ENCODE measurements at places on chromosomes 4 and X.

- DNase-seq = no peak
These were observed 241.1 kb downstream of the TACR3 start for GRCh38 chr4:103478734-103479133.

GRCh38 chr4:54548098-54548620 lies 109.6 kb upstream of the KIT start:
- DNase-seq = no peak

DNA sequence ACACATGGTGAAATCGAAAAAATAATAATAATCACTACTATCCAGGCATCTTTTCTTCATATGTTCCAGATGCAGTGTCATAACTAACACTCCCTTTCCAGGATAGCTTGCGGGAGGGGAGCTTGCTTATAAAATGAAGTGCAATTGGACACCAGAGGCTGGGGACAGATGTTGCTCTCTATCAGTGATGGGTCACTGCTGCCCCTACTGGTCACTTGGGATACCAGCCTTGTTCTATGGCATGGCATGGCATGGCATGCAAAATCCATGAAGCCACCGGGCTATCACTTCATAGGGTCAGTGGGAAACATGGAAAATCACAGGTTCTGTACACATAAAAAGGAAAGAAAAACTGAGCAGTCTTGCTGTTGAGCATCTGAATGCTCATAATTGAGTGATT lies 168.1 kb downstream of the GLRA2 start:
- DNase-seq = no peak

- no peak for DNase-seq
These were observed 18.2 kb upstream of the SLC25A14 start for GRCh38 chrX:130321550-130321949.

DNA sequence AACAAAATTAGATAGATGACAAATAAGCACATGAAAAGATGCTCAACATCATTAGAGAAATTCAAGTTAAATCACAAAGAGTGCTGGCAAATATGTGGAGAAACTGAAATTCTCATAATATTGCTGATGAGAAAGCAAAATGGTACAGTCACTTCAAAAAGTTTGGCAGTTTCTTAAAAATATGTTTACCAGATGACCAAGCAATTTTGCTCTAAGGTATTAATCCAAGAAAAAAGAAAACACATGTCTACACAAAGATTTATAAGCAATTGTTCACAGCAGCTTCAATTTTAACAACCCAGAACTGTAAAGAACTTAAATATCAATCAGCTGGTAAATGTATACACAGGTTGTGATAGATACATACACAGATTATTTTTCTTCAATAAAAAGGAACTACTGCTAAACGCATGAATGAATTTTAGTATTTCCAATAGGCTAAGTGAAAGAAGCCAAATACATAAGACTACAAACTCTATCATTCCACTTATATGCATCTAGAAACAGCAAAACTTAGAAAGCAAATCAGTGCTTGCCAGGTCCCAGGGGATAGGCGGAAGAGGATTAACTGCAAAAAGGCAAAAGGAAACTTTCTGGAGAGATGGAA lies 11.7 kb downstream of the OTUD4 start:
- DNase-seq = no peak

- no peak for DNase-seq
These were observed 37.1 kb upstream of the TBC1D9 start for GRCh38 chr4:140793291-140793690.

DNA sequence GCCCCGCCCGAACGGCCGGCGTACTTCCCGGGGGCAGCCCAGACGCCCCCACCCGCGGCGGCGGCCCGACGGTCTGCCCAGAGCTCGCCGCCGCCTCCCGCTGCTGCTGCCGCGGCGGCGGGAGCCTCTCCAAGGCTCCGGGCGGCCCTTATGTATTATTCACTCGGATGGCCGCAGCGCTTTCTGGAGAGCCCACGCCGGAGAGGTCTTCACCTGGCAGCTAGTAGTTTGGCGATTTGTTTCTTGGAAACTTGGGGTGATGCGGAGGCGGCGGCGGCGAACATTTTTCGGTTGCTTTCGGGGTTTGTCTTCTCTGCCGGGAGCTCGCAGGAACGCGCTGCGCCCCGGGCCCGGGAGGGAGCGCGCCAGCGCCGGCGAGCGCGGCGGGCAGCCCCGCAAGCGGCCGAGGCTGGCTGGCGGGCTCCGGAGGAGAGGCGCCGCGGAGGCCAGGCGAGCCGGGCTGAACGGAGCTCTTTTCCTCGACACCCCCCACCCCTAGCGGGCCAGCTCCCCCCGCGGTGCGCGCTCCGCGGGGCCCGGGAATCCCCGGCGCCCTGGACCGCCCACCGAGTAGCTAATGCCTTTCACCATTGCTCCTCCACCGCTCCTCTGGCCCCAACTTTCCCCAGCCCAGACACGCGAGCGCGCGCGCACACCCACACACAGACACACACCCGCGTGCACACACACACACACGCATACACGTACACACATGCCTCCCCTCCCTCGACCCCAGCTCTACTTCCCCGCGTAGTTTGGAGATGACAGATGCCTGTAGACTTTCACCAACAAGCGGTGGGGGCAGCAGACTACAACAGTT lies 113.5 kb downstream of the DHX15 start:
- peak; percentile 13 for DNase-seq

- no peak for DNase-seq
These were observed 40.7 kb upstream of the ASMTL start for GRCh38 chrX:1493412-1493811.

DNA sequence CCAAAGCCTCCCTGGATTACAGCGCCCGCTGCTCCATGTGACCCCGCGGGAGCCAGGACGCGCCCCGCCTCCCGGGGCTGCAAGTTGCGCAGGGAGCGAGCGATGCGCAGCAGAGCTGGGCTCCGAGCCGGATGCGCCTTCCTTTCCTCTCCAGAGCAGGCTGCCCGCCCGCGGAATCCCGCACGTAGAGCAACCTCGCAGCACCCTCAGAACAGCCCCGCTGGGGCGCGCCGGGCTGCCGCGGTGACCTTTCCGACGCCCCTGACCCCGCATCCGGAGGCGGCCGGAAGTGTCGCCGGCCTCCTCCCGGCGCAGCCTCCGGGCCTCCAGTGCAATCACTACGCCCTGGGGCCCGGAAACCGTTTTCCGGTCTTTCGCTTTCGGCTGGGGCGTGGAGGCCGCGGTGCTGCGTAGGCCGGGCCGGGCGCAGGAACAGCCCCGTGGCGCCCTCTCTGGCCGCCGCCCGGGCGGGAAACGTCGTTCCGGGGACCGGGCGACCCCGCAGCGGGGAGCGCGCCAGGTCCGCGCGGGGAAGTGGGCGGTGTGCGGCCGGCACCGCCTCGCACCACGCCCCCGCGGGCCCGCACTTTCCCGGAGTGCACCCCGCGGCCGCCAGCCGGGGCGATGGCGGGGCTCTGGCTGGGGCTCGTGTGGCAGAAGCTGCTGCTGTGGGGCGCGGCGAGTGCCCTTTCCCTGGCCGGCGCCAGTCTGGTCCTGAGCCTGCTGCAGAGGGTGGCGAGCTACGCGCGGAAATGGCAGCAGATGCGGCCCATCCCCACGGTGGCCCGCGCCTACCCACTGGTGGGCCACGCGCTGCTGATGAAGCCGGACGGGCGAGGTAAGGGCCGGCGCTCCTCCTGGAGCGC lies at the start of gene CYP4V2:
Gene CYP4V2, plus strand, starts transcription at position 368 of the 866 bp plus-strand sequence. Its CDS starts 257 bp downstream, at position 625.
- DNase-seq = peak; percentile 76

DNA sequence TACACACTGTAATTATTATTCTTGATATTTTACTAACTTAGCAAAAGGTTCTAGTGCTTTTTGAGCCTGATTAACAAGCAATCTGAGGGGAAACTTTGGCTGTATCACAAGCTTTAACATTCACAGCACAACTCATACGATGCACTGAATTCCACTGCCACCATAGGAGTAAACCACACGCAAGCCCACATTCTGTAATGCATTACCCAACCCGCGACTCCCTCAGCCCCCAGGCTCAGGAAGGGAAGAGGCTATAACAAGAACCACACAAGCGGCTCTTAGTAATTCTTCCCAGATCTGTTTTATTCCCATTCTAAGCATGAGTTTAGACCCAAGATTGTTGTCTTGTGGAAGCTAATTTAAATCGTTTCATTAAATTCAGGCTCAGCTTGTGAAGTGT lies 138.5 kb upstream of the TBL1X start:
- no peak for DNase-seq

DNA sequence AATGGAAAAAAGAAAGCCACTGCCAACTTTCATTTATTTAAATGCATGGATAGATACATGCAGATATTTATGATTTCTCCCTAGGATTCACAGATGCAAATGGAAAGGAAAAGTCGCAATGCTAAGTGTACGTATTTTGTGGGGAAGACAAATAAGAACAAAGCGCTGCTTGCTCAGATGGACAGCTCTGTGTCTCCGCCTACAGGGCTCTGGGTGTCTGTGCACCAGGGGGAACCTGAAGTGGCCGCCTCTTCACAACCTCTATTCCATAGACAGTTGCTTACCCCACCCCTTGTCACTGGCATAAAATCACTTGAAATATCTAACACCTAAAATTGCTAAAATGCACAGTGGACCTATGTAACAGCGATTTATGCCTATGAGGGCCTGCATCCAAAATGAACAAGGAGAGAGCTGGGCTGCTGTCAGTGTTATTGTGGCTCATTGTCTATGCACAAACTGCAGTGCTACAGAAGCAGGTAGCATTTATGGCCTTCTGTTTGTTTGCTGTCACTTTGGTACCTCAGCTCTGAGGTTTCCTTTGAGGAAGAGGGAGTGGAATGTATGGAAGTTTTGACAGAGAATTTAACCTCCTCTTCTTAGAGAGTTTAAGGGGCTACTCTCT lies 58.6 kb upstream of the PAGE1 start:
- no peak for DNase-seq

- DNase-seq = no peak
These were observed 469.2 kb upstream of the DIPK2B start for GRCh38 chrX:45669715-45670340.

DNA sequence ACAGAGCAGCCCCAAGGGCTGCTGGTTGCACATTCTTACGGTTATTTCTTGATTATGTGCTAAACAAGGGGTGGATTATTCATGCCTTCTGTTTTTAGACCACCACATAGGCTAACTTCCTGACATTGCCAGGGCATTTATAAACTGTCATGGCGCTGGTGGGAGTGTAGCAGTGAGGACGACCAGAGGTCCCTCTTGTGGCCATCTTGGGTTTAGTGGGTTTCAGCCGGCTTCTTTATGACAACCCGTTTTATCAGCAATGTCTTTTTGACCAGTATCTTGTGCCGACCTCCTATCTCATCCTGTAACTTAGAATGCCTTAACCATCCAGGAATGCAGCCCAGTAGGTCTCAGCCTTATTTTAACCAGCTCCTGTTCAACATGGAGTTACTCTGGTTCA lies 212.4 kb upstream of the GRID2 start:
- DNase-seq = no peak

DNA sequence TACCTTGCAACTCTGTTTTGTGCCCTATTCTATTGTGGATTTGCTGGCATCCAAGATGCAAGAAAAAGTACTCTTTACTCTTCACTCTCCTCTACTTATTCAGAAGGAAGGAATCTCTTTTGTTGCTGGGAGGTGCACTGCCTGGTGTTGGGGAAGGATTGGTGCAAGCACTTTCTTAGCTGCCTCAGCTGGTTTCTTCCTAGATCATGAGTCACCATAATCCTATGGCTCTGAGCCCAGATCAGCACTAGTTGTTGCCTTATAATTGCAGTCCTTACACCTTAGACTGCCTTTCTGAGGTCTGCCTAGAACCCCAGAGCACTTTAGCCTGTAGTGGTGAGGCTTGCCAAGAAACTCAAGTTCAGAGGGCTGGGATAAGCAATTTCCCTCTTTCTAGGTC lies 37.0 kb upstream of the CT83 start:
- no peak for DNase-seq

DNA sequence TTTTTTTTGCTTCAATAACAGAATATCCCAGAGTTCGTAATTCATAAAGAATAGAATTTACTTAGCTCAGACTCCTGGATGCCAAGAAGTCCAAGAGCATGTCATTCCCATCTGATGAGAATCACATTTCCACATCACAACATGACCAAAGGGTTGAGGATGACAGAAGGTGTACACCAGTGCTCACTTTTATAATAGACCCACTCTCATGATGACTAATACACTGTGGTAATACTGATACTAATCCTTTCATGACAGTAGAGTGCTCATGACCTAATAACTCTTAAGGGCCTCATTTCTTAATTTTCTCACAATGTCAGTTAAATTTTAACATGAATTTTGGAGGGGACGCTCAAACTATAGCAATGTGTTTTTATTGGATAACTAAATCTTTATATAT lies 69.2 kb downstream of the ZNF732 start:
- DNase-seq = no peak

- no peak for DNase-seq
These were observed 562 bp downstream of the AKAP17A start for GRCh38 chrX:1591863-1592469.

DNA sequence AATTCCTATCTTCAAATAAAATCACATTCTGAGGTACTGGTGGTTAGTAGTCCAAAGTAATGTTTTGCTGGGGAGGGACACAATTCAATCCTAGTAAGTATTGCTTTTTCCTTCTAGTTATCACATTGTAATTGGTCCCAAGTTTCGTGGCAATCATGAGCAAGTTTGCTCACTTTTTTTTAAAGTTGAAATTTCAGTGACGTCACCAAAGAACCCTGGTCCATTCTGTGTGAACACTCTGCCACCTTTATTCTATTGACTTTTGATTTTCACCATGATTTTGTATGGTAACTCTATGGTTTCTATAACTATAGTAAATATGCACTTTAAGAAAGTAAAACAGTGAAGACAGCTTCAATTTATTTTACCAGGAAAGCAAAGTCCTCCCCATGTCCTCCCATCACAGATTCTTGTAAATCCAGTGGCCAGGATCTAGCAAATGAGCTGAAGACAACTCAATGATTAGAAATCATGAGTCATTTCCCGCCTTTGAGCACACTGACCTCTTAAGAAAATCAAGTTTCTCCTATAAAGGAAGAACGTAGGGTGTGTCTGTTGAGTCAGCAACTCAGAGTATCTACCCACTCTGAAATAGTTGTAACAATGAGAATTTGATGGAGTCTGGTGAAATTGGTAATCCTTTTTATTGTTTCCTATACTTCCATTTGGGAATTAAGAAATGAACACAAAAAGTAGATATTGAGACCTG lies 1306.6 kb upstream of the PABPC4L start:
- DNase-seq = no peak

DNA sequence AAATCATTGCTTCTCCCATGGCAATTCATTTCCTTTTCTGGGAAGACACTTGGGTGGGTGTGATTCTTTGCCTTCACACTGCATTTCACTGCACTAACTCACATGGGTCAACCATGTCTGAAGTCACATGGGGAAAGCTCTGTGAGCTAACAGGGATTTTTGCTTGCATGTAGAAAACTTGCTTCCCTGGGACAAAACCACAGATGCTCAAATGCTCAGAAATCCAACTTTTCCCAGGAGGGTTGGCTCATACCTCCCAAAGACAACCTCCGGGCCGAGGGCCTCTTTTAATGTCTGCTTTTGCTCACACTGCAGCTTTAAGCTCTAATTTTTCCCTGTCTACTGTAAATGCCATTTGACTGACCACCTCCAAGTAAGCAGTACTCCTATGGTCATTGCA lies 1695.2 kb downstream of the STIM2 start:
- no peak for DNase-seq

All from dorsolateral prefrontal cortex (tissue), 122 donors.